ENCODE measurements at places on chromosomes 13 and 19. TPM values are rescaled to one million over a fixed set of nuclear protein-coding genes. Genes with fewer than 3 reads are reported as not detected.
A peak's percentile ranks its signal among the peaks of the same experiment; 100 is the strongest.

GRCh38 chr13:43074824-43075510, 51.6 kb downstream of the DNAJC15 start:
- no peaks in the 10 kb centered on the region for H3K4me1 ChIP-seq
- peaks cover under 1% of the 10 kb centered on the region for H3K36me3 ChIP-seq
- H3K4me3 ChIP-seq, result no peak overlapping the region
- H3K27me3 ChIP-seq, result no peaks in the 10 kb centered on the region

CLASRP gene
- total RNA-seq, result 17.1 TPM

- H3K36me3 ChIP-seq, result no peaks in the 10 kb centered on the region
- peaks cover 15% of the 10 kb centered on the region for H3K4me1 ChIP-seq
- H3K27me3 ChIP-seq, result no peaks in the 10 kb centered on the region
Measured at GRCh38 chr13:30810261-30810701, 74.9 kb downstream of the ALOX5AP start.

TMEM255B gene
- total RNA-seq, result 2.9 TPM

GRCh38 chr19:21202865-21203494, 61.1 kb downstream of the ZNF431 start:
- no peaks in the 10 kb centered on the region for H3K4me1 ChIP-seq
- no peak overlapping the region for H3K27ac ChIP-seq
- no peaks in the 10 kb centered on the region for H3K27me3 ChIP-seq

DNA sequence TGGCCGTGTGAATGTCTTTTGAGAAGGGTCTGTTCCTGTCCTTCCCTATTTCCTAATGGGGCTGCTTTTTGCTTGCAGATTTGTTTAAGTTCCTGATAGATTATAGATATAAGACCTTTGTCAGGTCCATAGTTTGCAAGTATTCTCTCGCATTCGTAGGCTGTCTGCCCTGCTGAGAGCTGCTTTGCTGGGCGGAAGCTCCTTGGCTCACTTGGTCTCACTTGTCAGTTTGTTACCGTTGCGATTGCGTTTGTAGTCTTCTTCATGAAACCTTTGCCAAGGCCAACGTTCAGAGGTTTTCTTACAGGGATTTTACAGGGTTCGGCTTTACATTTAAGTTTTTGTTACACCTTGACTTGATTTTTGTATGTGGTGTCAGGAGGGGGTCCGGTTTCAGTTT, 44.0 kb upstream of the TFDP1 start:
- H3K27ac ChIP-seq, result no peak overlapping the region
- DNase-seq, result peak; percentile 61
- H3K27me3 ChIP-seq, result no peaks in the 10 kb centered on the region
- peaks cover 6% of the 10 kb centered on the region for H3K4me1 ChIP-seq
- H3K4me3 ChIP-seq, result no peak overlapping the region

PSG3 gene
- total RNA-seq, result not detected

SOX1 gene
- not detected for total RNA-seq

- no peak overlapping the region for H3K4me3 ChIP-seq
- no peak overlapping the region for H3K27ac ChIP-seq
- no peaks in the 10 kb centered on the region for H3K27me3 ChIP-seq
- peaks cover 54% of the 10 kb centered on the region for H3K36me3 ChIP-seq
Measured at GRCh38 chr19:11007962-11008532, 47.2 kb downstream of the SMARCA4 start.

DNA sequence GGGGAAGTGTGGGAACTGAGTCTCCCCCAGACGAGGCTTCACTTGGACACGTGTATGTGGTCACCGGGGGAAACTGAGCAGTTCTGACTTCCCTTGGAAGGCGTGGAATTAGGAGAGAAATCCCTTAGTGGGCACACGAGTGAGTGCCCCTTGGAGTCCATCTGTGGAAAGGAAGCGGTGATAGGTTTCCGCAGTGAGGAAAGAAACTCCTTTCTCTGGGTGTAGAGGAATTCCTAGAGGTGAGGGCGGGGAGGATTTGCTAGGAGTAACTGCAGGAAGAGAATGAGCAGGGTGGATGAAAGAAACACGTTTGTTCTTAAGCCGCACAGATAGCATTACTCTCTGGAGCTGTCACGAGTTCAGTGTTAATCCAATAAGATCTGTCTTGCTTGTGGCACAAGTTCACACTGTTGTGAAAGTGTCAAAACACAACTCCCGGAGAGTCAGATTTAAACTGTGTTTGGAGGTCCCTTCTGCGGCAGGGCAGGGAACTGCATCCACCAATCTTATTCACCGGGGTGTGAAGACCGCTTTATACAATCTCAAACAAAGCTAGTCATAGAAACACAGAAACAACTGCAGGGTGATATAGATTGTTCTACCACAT, 1.2 kb downstream of the KL start:
- H3K27ac ChIP-seq, result no peak overlapping the region
- DNase-seq, result peak; percentile 74
- no peaks in the 10 kb centered on the region for H3K36me3 ChIP-seq
- no peak overlapping the region for H3K4me3 ChIP-seq
- H3K4me1 ChIP-seq, result no peaks in the 10 kb centered on the region

IGFL2 gene
- total RNA-seq, result not detected

DNA sequence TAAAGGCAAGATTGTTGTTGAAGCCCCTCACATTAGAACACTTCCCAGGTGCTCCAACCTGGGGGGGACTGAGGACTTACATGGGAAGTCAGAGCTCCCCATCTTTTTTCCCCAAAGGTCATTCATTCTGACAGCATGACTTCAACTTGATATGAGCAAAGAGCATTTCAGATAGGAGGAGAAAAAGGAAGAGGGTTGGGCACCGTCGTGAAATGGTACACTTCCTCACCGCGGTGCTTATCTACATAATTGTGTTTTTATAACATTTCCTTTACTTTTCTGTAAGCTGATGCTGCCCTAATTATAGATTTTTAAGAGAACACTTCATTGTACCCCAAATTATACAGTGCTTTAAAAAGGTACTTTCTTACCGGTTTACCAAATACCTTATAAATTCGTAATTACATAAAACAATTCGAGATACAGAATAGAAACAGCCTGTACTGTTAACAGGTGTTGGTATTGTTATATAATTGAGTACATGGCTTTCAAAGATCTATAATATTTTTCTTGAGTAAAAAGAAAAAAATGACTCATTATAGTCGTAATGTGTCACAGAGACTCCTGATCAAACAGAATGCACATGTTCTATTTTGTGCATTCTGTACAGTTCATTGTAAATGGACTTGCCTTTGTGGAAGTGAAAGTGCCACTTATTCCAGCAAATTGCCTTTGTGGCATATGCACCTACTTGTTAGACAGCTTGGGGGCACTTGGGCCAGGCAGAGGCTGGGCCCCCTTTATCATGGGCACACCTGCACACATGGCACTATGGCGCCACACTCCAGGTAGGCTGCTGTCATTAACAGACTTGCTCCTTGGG, 81.8 kb downstream of the GGACT start:
- no peak overlapping the region for H3K27ac ChIP-seq
- peaks cover 8% of the 10 kb centered on the region for H3K4me1 ChIP-seq
- H3K36me3 ChIP-seq, result no peaks in the 10 kb centered on the region
- H3K27me3 ChIP-seq, result no peaks in the 10 kb centered on the region
- H3K4me3 ChIP-seq, result no peak overlapping the region
- no peak for DNase-seq

UBL3 gene
- 44.5 TPM for total RNA-seq
